Activated naive CD4-positive, alpha-beta T cell treated with anti-CD3 and anti-CD28 coated beads for 36 hours (primary cell): ENCODE measurements at places on chromosomes 13 and 19. TPM values are rescaled to one million over a fixed set of nuclear protein-coding genes. Genes with fewer than 3 reads are reported as not detected.

GRCh38 chr19:38506723-38507550 lies 73.4 kb downstream of the RYR1 start:
- peak; percentile 93 for DNase-seq

Gene FXYD3
- total RNA-seq: not detected

Gene CEACAM21
- 32.2 TPM for total RNA-seq

Gene CYSLTR2
- total RNA-seq: 1.7 TPM

- DNase-seq: peak; percentile 32
Observed at GRCh38 chr13:32164622-32165268, 133.2 kb downstream of the FRY start.

- peak; percentile 75 for DNase-seq
Observed at GRCh38 chr19:2332341-2333026, 4.0 kb downstream of the SPPL2B start.

DNA sequence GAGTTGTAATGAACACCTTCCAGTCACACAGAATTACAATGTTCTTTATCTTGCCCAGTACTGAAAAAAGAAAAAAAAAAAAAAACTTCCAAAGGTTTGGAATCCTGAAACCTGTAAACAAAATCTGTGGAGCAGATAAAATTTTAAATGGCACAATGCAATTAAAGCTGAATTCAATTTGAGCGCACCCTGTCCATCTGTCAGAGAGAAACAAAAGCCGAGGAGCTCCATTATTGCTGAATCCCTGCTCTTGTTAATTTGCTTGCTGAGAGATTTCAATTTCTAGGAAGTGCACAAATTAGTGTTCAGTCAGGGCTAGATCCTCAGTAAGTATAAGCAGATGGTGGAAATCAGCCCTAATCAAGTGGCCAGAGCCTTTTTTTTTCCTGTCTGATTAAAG lies 65.2 kb downstream of the DACH1 start:
- DNase-seq: no peak

DNA sequence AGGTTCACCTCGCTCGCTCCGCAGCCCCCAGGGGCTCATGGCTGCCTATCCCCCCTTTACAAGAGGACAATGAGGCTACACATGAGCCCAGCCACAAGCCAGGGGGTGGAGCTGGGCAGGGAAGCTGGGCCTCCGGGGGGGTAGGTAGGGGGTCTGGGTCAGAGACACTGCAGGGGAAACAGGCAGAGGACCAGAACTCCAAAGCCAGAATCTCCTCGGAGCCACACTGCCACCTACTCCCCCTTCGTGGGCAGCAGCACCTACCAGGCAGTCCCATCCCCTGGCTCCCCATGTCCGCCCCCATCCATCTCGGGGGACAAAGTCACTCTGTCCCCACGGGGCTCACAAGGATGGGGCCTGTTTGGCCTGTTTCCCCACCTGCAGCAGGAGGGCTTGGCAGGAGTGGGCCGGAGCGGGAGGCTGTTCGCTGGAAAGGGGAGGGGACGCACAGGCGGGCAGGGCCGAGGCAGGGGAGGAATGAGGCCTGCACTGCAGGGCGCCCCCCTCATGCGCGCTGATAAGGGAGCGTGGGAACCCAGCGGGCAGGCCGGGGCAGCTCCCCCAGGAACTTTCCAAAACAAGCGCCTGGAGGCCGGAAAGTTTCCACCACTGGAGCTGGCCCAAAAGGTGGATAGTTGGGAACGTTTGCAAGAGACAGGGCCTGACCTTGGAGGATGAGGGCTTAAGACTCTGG lies 545 bp upstream of the ISYNA1 start:
- no peak for DNase-seq

Gene CLDN10
- total RNA-seq: not detected

Gene KEAP1
- total RNA-seq: 60.0 TPM

GRCh38 chr13:45298206-45298505 lies 42.8 kb downstream of the TPT1 start:
- DNase-seq: no peak

- no peak for DNase-seq
Observed at GRCh38 chr19:29294343-29294811, 81.4 kb upstream of the UQCRFS1 start.

DNA sequence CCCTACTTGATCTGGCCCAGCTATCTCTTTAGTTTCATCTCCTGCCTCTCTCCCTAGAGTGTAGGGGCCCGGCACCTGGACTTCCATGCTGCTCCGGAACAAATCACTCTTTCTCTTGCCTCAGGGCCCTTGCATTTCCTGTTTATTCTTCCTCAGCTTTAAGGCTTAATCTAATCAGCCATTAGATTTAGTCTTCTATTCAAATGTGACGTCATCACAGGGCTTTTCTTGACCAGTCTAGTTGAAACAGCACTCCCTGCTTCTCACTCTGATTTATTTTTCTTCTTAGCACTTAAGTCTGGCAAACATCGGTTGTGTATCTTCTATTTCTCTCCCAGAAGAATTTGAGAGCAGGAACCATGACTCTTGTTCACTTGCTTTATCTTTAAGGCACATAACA lies 564.1 kb downstream of the EFNB2 start:
- DNase-seq: no peak

GRCh38 chr19:31278555-31279435 lies 70.4 kb downstream of the TSHZ3 start:
- no peak for DNase-seq

Gene TJP3
- total RNA-seq: 0.93 TPM

Gene FFAR1
- not detected for total RNA-seq

- DNase-seq: peak; percentile 78
Observed at GRCh38 chr19:19597809-19598306, 20.6 kb downstream of the PBX4 start.

DNA sequence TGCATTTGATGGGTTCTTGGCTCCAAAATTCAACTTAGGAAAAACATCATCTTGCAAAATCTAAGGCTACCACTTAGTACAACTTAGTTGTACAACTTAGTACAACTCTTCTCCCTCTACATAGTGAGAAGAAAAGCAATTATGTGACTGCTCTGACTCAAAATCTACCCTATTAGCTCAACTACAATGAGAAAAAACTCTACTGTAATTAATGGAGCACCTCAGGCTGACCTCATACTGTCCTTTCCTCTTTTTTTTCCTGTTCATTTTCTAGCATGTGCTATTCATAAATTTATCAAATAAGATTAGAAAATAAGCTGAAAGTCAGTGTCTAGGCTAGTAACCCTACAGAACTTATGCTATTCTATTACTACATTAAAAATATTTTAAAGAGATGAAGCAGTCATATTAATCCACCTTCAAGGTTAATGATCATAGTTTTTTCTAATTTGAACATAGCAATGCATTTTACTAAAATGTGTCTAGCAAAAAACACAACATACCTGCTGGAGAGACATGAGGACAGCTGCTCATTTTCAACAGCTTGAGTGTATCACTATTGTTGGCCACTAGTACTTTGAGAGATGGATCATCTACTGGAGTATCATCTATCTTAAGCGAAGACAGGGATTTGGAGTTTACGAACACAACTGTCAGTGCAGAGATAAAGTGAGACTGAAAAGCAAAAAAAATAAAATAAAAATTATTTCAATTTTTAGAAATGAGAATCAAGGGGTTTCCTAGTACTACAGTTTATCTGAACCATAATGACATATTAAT lies 11.9 kb downstream of the FBXL3 start:
- no peak for DNase-seq

- no peak for DNase-seq
Observed at GRCh38 chr19:14411938-14412245, 7.2 kb downstream of the DDX39A start.

Gene KCNN1
- total RNA-seq: 0.30 TPM

GRCh38 chr13:102033857-102034331 lies 368.0 kb downstream of the FGF14 start:
- no peak for DNase-seq

- no peak for DNase-seq
Observed at GRCh38 chr13:25795277-25795676, 256.5 kb downstream of the SHISA2 start.

- peak; percentile 67 for DNase-seq
Observed at GRCh38 chr19:57103573-57104277, 16.1 kb upstream of the USP29 start.

DNA sequence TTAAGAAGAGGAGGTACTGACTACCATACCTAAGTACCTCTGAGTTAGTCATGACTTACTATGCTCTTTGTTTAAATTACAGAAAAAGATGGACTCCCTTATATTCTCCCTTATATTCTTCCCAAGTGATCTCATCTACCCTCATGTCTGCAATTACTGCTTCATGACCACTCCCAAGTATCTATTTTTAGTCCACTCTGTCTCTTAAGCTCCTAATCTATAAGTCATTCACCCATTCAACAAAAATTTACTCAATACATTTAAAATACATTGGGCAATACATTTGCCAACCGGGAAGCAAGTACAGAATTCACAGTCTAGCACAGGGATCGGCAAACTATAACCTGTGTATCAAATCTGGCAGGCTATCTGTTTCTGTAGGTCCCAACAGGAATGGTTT lies 42.6 kb downstream of the KPNA3 start:
- no peak for DNase-seq

DNA sequence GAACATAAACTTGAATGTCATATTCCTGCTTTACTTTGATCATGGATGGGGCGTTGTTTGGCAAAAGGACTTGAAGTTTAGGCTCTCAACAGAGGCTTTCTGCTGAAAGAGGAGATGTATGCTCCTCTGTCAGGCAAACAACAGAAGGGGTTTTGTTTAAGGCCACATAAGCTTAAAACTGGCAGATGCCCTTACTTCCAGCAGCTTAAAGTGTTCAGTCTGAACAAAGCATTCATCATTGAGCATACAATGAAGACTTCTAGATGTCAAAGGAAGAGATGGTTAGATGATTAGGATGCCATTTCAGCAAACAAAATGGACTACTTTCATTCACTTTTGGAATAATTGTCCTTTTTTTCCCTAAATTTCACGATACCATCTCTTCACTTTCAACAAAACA lies 484.5 kb downstream of the SLITRK6 start:
- DNase-seq: no peak
